ENCODE measurements at places on chromosomes 1 and 21. TPM values are rescaled to one million over a fixed set of nuclear protein-coding genes. Genes with fewer than 3 reads are reported as not detected.
A peak's percentile ranks its signal among the peaks of the same experiment; 100 is the strongest.

GRCh38 chr1:208997726-208998312, 585.7 kb upstream of the CAMK1G start:
- peak; percentile 46 for DNase-seq

DNA sequence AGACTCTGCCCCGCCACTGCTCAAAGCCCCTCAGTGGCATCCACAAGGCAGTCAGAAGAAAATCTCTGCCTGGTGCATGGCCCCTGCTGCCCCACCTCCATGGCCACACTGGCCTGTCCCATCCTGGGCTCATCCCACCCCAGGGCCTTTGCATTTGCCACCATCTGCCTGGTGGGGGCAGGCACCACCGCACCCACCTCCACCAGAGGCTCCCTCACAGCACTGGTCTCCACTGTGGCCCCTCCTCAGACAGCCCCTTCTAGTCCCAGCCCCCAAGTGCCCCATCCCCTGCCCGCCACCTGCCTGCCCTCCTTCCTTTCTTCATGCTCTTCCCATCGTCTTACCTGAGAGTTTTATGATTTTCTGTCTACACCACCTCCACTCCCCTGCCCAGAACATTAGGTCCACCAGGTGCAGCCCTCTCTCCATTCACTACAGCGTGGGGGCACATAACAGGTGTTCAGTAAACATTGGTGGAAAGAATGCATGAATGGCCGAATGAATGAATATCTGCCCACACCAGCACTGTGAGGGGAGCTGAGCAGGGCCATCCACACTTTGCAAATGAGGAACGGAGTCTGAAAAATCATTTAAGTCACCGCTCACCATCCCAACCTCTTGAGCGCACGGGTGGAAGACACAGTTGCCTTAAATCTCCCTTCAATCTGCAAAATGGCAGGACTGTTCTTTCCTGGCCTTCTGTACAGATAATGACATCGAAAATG, 2.1 kb downstream of the PRDM15 start:
- DNase-seq: no peak

GRCh38 chr1:18479454-18479853, 1.3 kb upstream of the KLHDC7A start:
- DNase-seq: no peak

DNA sequence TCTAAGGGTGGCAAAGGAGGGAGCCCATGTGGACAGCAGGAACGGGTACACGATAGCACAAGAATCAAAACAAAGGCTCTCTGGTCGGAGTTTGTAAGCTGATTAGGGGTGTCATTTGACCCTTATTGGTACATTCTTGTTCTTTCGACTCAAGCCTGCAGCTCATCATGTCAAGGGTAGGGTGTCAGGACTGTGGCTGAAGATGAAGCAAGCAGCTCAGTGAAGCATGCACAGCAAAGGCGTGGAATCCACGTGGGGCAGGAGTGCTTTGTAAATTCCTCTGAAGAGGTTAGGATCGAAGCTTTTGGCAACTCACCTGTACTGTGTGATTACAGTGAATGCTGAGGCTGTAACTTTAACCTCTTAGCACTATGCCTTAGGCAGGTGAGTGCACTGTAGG, 4.7 kb upstream of the ABCB10 start:
- no peak for DNase-seq

DNA sequence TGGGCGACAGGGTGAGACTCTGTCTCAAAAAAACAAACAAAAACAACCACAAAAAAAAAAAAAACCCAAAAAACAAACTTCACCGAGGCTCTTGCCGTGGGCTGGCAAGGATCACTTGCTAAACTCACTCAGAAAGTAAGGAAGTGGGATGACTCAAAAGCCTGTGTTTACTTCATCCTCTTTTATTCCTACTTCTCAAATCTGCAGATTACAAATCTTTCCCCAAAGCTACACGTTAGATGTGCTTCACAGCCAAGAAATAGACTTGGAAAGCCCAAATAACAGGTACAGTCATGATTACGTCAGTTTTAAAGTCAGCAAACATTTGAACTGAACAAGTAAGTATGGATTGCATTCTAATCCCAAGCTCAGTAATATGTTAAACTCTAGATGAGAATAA, 359.3 kb downstream of the ADGRL2 start:
- peak; percentile 99 for DNase-seq

DNA sequence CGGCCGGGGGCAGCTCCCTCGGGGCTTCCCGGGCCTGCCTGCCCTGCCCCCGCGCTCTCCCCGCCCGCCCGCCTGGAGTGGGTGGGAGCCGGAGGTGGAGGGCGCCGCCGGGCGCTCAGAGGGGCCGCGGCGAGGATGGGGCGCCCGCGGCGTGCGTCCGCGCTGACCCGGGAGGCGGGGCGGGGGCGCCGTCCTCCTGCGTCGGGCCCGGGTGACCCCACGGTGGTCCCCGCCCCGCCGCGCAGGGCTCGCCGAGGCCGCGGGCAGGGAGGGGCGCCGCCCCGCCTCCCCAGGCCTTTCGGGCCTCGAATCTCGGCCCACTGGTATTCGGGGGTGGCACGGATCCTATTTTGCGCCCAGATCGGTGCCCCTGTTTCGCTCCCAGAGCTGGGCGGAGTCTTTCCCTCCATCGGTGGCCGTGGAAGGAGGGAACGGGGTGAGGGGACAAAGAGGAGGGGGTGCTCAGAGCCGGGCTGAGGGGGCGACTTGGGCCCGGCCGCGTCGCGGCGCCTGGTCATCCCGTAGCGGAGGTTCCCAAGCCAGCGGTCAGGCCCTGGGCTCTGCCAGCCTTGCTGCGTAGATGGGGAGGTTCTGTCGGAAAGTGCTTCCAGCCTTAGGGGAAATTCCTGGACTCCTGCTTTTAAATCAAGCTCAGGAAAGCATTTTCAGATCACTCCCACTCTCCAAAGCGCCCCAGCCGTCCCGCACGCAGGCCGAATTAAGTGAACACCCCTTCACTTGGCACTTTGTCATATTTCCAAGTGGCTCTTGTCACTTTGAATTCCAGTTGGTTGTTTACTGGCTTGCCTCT, 545 bp downstream of the PATJ start:
- DNase-seq: peak; percentile 30

DNA sequence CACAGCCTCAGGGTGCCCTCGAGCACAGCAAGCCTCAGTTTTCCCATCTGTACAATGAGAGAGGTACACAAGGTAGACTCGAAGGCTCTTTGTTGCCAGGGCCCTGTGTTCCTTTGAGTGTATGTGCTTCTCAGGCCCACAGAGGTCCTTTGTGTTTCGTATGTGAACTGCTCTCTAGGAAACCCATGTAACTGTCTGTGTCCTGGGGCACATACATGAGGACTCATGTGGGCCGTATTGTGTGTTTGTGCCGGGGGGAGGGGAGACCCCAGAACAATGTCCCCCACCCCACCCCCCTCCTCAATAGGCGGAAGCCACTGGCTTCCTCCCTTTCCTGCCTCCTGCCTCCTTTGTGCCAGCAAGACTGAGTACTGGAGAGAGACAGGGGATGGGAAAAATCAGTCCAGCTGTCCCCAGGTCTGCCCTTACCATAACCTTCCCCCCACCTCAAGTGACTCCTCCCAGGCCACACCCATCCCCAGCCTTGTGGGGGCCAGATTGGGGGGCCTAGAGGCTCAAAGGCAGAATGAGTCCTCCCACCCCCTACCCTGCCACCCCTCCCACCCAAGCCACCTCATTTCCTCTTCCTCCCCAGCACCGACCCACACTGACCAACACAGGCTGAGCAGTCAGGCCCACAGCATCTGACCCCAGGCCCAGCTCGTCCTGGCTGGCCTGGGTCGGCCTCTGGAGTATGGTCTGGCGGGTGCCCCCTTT, at the start of gene TIE1:
Gene TIE1, plus strand, starts transcription at position 605 of the 717 bp plus-strand sequence. Its CDS starts 90 bp downstream, at position 695.
- no peak for DNase-seq

TSPAN1 gene
- 49.4 TPM for total RNA-seq

SLAMF6 gene
- not detected for total RNA-seq

IVL gene
- total RNA-seq: 1.6 TPM

PDZK1 gene
- 0.26 TPM for total RNA-seq

RIIAD1 gene
- not detected for total RNA-seq

All from bronchial epithelial cell (primary cell).